AG10803 (cell line): ENCODE measurements at places on chromosomes 16 and 17.

- DNase-seq, result no peak
Measured at GRCh38 chr17:34378664-34379101, 15.7 kb upstream of the CCL1 start.

DNA sequence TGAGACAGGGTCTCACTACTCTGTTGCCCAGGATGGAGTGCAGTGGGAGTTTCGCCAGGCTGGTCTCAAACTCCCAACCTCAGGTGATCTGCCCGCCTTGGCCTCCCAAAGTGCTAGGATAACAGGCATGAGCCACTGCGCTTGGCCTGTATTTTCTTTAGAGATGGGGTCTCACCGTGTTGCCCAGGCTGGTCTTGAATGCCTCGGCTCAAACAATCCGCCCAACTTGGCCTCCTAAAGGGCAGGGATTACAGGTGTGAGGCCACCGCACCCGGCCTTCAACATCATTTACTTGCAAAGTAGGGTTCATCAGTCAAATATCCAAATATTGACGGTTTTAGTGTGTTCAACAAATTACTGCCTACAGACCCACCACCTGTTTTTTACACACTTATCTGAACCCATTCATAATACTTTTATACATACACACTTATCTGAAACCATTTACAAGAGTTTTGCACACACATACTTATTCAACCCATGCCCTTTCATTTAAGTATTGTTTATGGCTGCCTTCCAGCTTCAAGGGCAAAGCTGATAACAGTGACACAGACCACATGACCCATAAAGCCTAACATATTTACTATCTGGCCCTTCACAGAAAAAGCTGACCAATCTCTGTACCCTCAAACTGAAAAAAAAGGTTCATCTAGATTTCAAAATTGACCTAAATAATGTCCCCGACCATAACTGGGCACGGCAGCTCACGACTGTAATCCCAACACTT, 11.9 kb downstream of the TMEM170A start:
- no peak for DNase-seq

DNA sequence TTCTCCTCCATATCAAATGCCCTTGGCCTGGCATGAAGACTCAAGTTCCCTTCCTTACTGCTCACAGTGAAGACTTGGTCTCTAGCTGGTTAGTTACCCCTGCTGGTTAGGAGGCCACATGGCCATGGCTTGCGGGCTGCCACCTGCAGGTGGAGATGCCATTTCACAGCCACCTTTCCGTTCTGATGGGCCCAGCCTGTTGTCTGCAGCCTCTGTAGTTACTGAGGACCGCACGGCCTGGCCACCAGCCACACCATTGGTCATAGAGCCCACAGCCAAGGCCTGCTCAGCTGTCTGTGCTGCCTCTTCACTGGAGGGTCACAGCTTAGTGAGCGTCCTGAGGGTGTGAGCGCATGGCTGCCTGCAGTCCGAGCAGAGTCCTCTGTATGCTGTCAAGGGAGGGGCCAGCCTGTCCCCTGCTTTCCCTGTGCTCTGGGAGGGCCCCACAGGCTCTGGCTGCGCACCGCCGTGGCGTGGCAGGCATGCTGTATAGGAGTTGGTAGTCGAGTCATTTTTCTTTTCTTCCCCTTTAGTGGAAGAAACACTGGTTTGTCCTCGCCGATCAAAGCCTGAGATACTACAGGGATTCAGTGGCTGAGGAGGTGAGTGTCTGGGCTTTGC, 59.2 kb downstream of the PLD6 start:
- no peak for DNase-seq

DNA sequence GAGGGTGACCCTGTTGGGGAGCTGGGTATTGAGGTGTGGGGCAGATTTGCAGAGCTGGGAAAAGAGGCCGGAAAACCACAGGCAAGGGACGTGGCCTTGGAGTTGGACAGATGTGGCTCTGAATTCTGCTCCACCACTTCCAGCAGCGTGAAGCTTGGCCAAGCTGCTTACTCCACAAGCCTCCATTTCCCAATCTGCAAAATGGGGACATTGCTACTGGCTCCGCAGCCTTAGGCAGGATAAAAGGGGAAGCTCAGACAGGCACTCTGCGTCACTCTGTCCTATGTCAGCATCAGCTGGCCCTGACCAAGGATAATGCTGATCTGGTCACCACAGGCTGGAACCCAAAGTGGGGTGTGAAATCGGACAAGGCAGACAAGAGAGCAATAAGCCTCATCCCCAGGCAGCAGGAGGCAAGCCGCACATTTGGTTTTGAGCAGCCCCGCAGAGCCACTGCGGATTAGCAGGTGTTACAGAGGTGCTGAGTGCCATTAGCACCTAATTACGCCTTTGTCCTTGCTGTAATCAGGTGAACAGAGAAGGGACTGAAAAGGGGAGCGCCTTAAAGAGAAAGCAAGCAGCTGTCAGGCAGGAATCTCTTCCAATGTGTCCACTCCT, 54.8 kb downstream of the SDK2 start:
- DNase-seq, result no peak

DNA sequence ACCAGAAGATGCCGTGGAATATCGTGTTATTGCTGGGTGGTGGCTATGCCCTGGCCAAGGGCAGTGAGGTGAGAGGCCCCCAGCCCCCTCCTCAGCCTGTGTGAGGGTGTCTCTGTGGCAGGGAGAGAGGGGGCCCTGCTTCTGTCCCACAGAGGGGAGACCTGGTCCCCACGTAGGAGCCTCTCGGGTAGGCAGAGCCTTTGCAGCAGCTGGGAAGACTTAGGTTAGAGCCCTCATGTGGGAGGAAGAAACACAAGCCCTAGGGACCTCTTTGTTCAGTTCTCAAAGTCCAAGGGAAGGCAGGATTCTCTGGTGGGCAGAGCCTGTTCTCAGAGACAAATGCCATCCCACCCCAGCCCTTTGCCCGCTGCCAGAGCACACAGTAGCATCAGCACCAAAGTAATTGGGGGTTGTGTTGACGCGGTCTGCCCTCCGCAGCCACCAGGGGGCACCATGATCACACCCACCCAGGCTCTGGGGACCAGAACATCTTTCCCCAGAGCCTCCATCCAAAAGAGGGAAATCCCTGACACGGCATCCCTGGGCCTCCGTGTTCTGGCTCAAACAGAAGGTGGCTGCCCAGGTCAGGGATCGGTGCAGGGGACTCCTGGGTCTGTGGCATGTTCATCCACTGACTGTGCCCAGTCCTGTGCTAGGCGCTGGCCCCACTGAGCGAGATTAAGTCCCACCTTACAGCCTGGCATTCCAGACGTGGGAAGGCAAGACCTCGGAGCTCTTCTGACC, 11.5 kb upstream of the FOXN1 start:
- peak; percentile 51 for DNase-seq

- DNase-seq, result no peak
Measured at GRCh38 chr16:6682142-6682811, 650.4 kb upstream of the RBFOX1 start.

- DNase-seq, result no peak
Measured at GRCh38 chr17:79720705-79721292, 9.9 kb upstream of the ENPP7 start.

DNA sequence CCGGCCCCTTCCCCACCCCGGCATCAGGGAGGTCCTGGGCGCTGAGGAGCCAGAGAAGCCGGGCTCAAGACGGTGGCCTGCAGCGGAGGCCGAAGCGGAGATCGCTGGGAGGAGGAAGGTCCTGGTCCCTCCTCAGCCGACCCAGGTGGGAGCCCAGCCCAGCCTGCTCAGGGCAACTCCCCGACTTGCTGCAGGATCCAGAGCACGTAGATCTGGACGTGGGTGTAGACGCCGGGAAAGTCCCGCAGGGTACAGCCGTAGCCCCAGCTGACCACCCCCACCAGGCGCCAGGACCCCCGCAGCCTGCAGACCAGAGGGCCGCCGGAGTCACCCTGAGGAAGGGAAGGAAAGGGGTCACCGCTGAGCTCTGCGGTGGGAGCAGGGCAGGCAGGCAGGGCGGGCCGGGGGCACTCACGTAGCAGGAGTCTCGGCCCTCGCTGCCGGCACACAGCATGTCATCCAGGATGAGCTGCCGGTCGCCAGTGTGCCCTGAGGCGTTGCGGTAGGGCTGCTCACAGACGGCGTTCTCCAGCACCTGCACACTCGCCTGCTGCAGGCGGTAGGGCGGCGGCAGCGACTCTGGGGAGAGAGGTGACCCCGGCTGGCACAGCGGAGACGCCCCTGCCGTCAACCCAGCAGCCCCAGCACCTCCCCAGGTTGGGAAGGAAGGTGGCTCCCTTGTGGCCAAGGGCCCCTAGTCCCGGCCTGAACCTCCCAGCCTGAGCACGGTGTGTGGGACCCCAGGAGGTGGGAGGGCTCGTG, 5.4 kb downstream of the TPSD1 start:
- DNase-seq, result no peak

GRCh38 chr16:20084624-20085226, 11.0 kb upstream of the GPR139 start:
- no peak for DNase-seq

GRCh38 chr16:79885320-79885719, 284.8 kb upstream of the MAF start:
- DNase-seq, result no peak

DNA sequence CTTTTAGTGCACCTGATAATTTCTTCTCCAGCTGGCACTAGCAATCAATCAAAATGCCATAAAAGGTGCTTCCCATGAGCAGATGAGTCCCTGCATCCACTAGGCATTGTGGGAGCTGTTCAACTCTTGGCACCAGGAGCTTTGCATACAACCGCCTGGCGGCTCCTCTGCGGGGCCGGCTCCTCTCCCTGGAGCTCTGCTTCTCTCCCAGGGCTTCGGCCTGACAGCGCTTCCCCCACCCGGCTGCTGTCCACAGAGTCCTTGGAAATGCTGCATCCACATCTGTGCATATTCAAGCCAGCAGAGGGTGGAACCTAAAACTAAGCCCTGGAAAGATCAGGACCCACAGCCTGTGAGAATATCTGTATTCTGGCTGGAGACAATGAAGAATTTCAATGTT, 62.9 kb downstream of the LMF1 start:
- no peak for DNase-seq

DNA sequence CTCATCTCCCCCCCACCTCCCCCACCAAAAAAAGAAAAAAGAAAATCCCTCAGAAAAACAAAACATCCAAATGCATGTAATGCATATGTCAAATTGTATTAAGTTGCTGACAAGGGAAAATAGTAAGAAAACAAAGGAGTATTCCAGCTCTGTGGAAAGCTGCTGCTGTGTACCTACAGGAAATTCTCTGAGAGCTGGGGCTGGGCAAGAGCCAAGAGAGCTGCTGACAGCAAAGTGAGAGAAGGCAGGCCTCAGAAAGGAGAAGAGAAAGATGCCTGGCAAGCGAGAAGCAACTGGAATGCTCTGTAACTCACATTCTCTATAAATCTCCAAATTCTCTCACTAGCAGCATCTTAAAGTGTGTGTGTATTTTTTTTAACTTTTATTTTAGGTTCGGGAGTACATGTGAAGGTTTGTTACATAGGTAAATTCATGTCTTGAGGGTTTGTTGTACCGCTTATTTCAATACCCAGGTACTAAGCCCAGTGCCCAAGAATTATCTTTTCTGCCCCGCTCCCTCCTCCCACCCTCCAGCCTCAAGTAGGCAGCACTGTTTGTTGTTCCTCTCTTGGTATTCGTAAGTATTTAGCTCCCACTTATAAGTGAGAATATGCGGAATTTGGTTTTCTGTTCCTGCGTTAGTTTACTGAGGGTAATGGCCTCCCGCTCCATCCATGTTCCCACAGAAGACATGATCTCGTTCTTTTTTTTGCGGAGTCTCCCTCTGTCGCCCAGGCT, 24.4 kb downstream of the CNTROB start:
- DNase-seq, result peak; percentile 11

- DNase-seq, result peak; percentile 93
Measured at GRCh38 chr17:78289802-78290363, 58.5 kb downstream of the TMEM235 start.

DNA sequence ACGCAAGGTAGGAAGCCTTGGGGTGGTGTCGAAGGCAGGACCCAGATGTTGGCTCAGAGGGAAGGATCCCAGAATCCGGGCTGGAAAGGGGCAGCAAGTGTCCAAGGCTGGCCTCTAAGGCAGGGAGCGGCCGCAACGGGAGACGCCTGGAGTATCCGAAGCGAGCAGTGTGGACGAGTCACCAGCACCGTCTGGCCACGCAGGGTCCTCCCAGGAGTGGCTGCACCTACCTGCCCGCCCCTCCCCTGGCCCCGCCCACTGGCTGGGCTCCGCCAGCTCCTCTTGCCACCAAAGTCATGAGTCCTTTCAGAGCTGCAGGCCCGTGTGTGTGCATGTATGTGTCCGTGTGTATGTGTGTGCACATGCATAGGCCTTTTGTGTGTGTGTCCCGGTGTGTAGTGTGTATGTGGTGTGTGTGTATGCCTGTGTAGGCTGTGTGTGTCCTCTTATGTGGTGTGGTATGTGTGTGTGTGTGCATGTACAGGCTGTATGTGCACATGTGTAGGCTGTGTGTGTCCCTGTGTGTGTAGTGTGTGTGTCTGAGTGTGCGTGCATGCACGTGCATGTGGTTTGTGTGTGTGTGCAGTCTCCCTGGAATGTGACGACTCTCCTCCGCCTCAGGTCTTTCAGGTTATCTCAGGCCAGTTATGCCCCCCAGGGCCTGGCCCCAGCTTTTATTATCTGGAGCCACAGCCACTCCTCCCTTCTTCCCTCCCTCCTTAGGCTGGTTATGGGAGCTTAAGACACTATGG, at the start of gene PRSS8:
Gene PRSS8 (minus strand): TSS at position 193 of the 752 bp plus-strand sequence. CDS start 229 bp downstream, outside the sequence.
- DNase-seq, result no peak

- DNase-seq, result no peak
Measured at GRCh38 chr16:1071561-1072225, 854 bp upstream of the SSTR5 start.

DNA sequence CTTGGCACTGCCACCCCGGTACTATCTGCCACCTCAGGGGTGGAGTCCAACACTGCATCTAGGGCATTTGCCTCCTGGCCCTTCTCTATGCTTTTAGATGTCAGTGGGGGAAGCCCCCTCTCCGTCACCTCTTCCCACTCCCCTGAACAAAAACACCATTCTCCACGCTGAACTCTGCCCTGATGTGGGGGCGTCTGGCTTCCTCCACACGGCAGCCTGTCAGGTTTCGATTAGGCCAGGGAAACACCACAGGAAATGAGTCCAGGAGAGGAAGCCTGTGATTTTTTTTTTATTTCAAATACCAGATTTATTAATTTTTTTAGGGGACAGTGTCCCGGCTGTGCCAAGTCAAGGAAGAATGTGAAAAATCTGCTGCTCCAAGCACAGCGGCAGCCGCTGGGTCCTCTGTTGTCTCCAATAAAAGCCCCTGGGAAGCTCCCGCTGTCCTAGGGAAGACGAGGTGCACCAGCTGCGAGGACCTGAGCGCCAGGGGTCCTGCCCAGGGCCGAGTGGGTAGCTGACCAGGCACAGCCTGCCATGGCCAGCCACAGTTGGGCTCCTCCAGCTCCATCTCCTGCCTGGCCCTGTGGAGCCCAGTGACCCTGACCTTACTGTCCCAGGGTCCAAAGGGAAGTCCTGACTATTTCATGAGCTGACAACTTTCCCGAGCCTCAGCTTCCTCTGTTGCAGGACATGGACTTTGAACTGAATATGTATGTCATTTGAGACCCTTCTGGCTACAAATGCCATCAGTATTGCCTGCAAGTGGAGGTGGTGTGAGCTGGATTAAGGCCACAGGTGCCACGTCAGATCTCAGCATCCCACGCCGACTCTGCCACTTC, 336.7 kb downstream of the FOXL1 start:
- no peak for DNase-seq
